ENCODE measurements at places on chromosomes 1 and 21. TPM values are rescaled to one million over a fixed set of nuclear protein-coding genes. Genes with fewer than 3 reads are reported as not detected.

- DNase-seq: no peak
Measured at GRCh38 chr1:29286194-29286767, 50.0 kb downstream of the PTPRU start.

The RHEX gene
- total RNA-seq: not detected

The THEMIS2 gene
- total RNA-seq: 5.1 TPM

The MFAP2 gene
- 0.57 TPM for total RNA-seq

The FBXO42 gene
- total RNA-seq: 20.9 TPM

The C1QB gene
- total RNA-seq: 25.6 TPM

GRCh38 chr1:23394684-23395083 is 25.0 kb upstream of the ZNF436 start:
- peak; percentile 90 for DNase-seq

The ZNF648 gene
- not detected for total RNA-seq

- DNase-seq: no peak
Measured at GRCh38 chr1:167579986-167580385, 26.4 kb upstream of the CREG1 start.

GRCh38 chr1:118039170-118039569 is 109.6 kb downstream of the WDR3 start:
- DNase-seq: no peak

The FABP3 gene
- total RNA-seq: 4,001 TPM

DNA sequence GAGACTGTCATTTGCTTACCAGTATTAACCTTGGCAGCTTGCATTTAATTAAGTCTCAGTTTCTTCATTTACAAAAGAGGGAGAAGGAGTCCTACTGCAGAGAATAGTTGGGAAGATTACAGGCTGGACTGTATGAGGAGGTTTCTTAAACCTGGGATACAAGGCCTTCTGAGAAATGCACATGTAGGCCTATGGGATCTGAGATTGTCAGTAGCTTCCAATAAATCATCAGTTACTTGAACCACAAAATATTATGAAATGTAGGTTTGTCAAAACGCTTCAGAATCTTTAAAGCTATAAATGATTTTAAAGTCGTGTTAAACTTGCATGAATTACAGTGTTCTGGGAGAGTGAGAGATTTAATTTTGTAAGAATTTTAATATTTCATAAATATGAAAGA is 69.6 kb downstream of the NRIP1 start:
- DNase-seq: no peak

DNA sequence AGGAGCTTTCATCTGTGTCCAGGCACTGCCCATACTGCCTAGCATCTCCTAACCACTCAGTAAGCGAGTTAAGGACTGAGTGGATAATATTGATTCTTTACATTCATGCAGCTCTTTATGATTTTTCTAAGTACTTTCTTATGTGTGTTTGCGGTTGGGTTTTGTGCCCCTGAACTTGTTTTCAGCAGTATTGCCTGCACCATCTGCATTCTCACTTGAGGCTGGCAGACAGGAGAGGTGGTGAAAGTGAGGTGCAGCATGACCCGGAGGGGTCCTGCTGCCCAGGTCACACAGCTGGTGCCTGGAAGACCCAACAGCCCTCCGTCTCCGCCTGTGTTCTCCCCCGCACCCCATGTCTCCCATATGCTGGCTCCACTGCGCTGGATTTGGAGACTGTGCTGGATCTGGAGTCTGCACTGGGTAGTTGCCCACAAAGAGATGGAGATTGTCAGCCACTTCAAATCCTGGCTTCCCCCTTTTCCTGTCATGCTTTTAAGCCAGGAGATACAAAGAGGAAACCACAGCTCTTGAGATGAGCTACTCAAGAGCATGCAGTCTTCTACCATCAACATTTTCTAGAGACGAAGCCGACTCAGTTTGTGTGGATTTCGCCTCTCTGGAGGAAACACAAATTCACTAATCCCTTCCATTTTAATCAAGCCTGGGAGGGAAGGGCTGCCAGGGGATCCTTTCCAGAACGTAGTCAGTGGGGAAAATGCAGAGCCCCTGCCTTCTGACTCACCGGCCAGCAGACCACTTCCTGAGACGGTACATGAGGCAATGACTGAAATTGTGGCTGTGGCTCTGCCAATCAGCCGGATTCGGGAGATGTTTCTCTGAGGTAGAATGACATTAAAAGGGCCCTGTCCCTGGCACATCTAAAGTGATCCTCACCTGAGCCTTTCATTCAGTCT is 71.7 kb upstream of the ANGPTL1 start:
- peak; percentile 61 for DNase-seq

GRCh38 chr1:25774921-25775771 is 24.8 kb upstream of the SELENON start:
- DNase-seq: no peak

The PGLYRP3 gene
- not detected for total RNA-seq

- no peak for DNase-seq
Measured at GRCh38 chr21:31893851-31894415, 21.1 kb downstream of the HUNK start.

All from psoas muscle (tissue), 8 donors.